ENCODE measurements at places on chromosomes 13 and 19.

DNA sequence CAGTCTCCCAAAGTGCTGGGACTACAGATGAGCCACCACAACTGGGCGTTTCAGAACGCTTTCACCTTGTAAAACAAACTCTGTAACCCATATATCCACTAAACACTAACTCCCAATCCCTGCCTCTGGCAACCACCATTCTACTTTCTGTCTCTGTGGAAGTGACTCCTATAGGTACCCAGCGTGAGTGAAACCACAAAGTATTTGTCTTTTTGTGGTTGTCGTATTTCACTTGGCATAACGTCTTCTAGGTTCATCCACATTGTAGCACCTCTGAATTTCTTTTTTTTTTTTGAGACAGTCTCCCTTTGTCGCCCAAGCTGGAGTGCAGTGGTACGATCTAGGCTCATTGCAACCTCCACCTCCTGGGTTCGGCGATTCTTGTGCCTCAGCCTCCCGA, 44.8 kb downstream of the BRD4 start:
- no peak for DNase-seq

GRCh38 chr19:2613507-2614295, 88.8 kb downstream of the GNG7 start:
- peak; percentile 41 for DNase-seq

- DNase-seq: peak; percentile 77
Observed at GRCh38 chr19:48391100-48392005, at the start of gene KDELR1. KDELR1 (minus strand) TSS chr19:48391551; CDS start chr19:48391358, 193 bp downstream.

- peak; percentile 10 for DNase-seq
Observed at GRCh38 chr13:20258208-20258962, 26.3 kb upstream of the GJB6 start.

DNA sequence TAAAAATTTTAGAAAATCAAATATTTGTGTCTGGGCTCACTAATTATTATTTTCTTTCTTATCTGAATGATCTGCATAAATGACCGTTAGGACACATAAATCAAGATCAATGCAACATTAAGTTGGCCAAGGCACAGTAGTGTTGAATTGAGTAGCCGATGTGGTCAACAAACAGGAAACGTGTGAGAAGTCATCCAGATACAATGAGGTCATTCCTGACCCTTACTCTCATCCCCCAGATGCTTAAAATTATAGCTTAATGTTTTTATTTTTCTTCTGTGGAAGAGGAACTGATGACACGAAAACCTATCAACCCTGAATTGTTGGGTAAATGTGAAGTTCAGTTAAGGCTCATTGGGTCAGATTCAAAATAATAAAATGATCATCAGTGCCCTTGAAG, 222.9 kb downstream of the RFC3 start:
- no peak for DNase-seq

- no peak for DNase-seq
Observed at GRCh38 chr13:105497597-105497996, 1037.9 kb downstream of the EFNB2 start.

DNA sequence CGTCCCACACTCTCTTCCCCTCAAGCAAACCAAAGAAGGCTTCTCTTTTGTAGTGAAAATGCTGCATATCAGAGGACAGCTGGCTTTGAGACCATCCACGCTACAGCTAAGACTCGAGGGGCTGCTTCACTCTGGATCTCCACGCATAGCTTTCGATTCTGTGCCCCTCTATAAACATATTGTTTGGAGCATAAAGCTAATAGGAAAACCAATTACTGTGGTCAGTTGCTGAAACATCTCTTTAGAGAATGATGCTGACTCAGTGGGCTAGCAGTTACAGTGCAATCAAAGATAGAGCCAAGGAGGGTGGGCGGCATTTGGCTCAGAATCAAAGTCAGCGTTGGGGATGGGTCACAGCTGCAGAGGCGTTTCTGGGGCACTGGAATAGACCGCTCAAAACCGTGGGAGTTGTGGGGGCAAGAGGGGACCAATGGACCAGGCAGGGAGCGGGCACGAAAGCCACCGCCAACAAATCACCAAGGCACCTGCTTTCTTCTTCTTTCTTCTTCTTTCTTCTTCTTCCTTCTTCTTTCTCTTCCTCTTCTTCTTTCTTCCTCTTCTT, 76.7 kb downstream of the RASL11A start:
- no peak for DNase-seq

- no peak for DNase-seq
Observed at GRCh38 chr19:23071147-23071511, 45.7 kb upstream of the ZNF730 start.

DNA sequence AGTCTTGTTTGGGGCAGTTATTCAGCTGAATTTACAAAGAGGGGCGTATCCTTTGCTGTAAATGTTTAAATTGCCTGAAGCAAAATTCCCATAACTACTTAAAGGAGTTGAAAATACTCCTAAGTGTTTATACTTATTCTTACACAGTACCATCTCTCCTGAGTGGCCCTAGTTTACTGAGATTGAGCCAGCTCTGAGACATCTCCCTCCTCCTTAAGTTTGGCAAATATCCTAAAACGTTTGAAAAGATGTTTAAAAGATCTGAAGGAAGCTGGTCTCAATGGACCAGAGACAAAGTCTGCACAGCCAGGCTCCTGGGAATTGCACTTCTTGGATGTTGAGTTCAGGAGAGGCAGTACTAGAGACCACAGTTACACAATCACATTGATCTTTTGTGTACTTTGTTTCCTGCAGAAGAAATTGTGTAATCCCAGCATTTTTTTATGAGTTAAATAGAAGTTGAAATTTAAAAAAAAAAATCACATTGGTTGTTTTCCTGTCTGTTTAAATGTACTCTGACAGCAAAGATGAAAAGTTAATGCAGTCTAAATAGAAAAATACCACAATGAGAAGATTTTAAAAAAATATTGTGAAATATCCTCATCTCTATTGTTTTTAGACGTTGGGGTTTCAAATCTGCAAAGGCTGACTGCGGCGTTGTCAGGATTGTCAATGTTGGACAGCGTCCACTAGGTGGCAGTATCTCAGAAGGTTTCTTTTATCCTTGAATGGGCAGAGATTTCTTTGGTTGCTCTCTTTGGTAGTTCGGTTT, 20.7 kb downstream of the TNFSF11 start:
- peak; percentile 54 for DNase-seq

DNA sequence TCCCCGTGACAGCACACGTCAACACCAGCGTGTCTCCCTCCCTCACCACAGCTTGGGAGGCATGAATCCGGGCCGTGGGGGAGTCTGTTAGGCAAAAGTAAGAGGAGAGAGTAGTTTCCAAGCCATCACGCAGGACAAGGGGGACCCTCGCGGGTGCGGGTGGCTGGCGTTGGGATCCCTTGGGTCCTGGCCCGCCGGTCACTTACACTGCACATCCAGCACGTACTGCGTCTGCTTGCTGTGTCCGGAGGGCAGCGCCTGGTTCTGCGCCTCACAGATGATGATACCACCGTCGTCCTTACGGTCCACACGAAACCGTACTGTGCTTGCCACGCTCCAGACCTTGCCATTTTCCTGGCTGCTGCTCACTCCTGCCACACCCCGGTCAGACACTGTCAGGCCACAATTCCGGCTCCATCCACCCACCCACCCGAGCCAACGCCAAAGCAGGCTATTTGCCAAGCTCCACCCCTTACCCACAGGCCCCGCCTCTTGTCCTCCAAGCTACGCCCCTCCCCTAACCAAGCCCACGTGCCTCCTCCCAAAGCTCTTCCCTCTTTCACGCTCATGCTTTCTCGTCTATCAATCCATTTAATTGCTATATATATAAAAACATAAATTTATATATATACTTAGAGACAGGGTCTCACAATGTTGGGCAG, 6.6 kb upstream of the ZNF428 start:
- peak; percentile 71 for DNase-seq

DNA sequence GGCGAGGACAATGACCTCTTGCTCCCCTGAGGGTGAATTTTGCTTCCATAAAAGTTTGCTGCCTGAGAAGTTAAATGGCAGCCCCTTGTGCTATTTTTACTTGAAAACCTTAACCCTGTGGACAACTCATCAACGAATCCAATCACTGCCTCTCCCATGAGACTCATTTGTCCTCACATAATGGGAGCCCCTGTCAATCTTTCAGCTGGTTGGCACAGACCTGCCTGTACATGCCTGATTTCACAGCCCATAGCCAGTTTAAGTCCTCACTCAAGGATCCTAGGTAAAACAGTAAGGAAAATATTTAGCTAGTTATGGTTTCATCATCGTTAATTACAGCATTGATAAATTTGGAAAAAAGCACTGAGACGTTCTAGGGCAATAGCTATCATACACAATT, 207.4 kb downstream of the NHLRC3 start:
- no peak for DNase-seq

DNA sequence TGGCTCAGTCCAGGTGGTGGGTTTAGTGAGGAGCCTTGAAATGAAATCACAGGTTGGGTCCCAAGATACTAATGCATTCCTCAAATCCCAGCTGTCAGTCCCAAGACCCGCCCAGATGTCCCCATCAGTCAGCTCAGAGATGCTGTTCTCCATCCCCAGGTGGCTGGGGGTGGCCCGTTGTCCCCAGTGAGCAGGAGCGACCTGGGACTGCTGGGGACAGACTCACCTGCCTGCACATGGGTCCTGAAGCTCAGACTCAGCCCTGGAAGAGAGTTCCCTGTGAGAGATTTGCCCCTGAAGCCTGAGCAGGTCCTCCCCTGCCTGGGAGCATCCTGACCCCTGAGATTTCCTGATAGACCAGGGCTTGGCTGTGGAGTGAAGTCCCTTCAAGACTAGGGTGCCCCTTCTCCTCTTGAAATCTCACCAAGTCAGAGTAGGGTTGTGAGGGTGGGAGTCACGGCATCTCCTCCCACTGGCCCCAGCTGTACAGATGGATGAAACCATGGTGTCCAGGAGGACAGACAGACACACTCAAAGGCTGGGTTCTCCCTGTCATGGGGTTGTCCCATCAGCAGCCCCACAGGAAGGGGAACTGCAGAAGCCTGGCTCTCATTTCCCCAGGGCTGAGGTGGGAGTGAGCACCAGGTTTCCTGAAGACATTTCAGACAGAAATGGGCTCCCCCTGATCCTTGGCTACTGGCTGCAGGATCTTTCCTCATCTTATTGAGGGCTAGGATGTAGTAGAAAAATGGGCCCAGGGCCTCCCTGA, 14.4 kb downstream of the LILRA5 start:
- no peak for DNase-seq

GRCh38 chr13:45102136-45102507, 18.2 kb upstream of the GTF2F2 start:
- no peak for DNase-seq

- DNase-seq: peak; percentile 44
Observed at GRCh38 chr19:4081441-4082129, 14.9 kb upstream of the ZBTB7A start.

GRCh38 chr13:109963960-109964563, 177.7 kb upstream of the IRS2 start:
- no peak for DNase-seq

GRCh38 chr19:2302319-2303210, 5.4 kb downstream of the LINGO3 start:
- DNase-seq: no peak

- DNase-seq: no peak
Observed at GRCh38 chr19:19098703-19099632, 35.2 kb downstream of the SLC25A42 start.

- DNase-seq: no peak
Observed at GRCh38 chr19:4327252-4327876, 11.3 kb downstream of the STAP2 start.

GRCh38 chr13:25803641-25804040, 248.2 kb downstream of the SHISA2 start:
- no peak for DNase-seq

DNA sequence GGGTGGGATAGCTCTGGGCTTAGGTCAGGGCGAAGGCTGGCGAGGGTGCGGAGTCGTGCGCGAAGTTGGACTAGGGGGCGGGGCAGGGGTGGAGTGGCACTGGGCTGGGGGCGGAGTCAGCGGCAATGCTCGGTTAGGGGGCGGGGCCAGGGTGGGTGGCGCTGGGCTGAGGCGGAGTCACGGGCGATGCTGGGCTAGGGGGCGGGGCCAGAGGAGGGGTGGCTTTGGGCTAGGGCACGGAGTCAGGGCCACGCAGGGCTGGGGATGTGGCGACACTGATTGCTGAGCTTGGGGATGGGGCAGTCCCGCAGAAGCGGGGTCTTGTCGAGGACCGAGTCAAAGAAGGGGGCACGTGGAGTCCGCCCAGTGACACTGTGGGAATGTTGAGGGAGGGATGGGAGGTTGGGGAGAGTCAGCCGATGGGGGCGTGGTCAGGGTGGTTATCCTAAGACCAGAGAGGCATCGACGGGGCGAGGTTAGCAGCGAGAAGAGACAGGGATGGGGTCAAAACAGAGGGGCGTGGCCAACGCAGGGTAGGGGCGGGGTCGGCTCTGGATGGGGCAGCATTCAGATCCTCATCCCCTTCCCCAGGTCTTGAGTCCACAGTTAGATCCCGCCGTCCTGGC, 8.7 kb downstream of the HOMER3 start:
- DNase-seq: peak; percentile 48

GRCh38 chr13:57640607-57641006, 9.1 kb downstream of the PCDH17 start:
- no peak for DNase-seq

DNA sequence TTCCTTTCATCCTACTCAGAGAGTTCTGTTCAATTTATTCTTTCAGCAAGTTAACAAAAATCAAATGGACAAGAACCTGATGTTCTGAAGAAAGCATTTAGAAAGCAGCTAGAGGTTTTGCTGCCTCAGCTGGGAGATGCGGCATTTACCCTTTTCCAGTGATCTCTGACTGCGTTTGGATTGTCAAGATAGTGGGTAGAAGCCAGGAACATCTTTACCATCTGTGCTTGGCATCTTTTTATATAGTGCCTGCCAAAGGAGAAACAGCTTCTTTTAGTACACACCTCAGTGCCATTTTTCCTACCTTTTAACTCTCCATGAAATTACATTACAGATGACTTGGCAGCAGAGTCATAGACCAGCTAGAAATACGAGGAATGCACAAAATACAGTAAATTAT, 680.8 kb downstream of the SLITRK1 start:
- DNase-seq: no peak

DNA sequence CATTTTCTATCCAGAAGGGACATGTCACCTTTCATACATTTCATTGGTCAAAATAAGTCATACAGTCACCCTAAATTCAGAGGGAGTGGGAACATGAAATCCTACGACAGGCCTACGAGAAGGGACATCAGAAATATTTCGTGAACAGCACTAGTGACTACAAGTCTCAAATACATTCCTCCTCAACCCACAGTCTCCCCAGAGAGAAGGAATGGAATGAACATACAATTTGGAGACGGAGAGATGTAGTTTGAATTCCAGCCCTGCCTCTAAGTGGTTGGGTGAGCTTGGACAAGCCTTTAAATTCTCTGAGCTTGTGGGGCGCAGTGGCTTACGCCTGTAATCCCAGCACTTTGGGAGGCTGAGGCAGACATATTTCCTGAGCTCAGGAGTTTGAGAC, 9.9 kb downstream of the SERTM1 start:
- DNase-seq: no peak

DNA sequence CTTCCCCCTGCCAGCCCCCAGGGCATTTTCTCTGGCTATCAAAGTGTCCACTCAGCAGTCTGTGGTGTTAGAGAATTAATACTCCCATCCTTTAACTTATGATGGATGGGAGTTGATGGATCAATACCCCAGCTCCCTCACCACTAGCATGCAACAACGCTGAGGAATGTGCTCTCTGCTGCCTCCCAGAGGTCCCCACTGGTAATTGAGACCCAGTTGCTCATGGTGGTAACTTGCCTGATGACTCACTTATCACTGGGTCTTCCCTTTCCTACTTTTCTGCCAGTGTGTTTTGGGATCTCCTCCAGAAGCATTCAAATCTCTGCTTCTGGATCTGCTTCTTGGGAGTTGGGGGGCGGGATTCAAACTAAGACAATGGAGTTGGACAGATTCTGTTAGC, 20.3 kb upstream of the CACNA1A start:
- peak; percentile 4 for DNase-seq

Data from A549 (cell line).